ENCODE measurements at places on chromosomes 7 and 10. TPM values are rescaled to one million over a fixed set of nuclear protein-coding genes. Genes with fewer than 3 reads are reported as not detected.

Gene EPO
- not detected for total RNA-seq

Gene IDI2
- not detected for total RNA-seq

Gene GFRA1
- total RNA-seq, result 44.0 TPM

Gene XRCC2
- total RNA-seq, result 0.37 TPM

Gene SRRM3
- total RNA-seq, result 15.9 TPM

Measured in uterus (tissue), 4 donors.